ENCODE measurements at places on chromosomes 3 and 15. TPM values are rescaled to one million over a fixed set of nuclear protein-coding genes. Genes with fewer than 3 reads are reported as not detected.
A peak's percentile ranks its signal among the peaks of the same experiment; 100 is the strongest.

GRCh38 chr3:127284258-127284657 lies 3.6 kb downstream of the PRR20G start:
- ATAC-seq = no peak

- no peak for ATAC-seq
These were observed 46.3 kb downstream of the ZBTB20 start for GRCh38 chr3:115100806-115101205.

GRCh38 chr15:28006116-28006905 lies 92.8 kb downstream of the OCA2 start:
- no peak for ATAC-seq

GRCh38 chr3:192655040-192655439 lies 72.3 kb downstream of the FGF12 start:
- ATAC-seq = no peak

- no peak for ATAC-seq
These were observed 291.8 kb downstream of the RORA start for GRCh38 chr15:60937278-60937677.

DNA sequence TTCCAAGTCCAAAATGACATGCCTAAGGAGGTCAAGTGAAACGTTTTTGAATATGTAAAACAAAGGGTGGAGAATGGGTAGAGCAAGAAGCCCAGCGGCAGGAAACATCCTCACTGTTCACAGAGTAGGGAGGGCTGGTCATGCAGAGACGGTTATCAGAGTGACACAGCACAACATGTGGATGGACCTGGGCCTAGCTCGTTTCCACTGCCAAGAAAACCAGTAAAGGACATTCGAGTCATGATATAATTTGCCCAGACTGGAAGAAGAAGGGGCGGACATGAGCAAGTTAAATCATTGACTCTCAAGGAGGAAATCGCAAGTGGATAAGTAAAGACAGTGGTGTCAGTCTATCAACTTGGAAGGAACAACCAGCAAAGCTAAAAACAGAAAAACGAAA lies 89.3 kb downstream of the LRIG1 start:
- no peak for ATAC-seq

DNA sequence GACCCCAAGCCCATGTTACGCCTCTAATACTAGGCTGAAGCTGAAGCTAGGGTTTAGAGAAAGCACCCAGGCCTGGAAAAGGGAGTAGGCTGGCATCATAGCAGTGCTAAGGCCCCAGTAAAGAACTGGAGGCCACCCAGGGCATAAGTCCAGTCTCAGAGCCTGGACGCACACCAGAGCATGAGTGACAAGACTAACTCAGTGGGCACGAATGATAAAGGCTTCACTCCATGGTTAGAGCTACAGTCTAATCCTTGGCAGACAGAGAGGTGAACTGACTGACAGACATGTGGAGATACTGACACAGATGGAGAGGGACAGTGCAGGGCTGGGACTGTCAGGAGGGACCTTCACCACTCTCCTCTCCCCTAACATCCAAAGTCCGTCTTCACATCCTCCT lies 139.8 kb downstream of the KCNMB2 start:
- no peak for ATAC-seq

GRCh38 chr3:10450494-10451440 lies 54.6 kb downstream of the ATP2B2 start:
- ATAC-seq = no peak

- ATAC-seq = no peak
These were observed 425 bp downstream of the ANPEP start for GRCh38 chr15:89814112-89814742.

DNA sequence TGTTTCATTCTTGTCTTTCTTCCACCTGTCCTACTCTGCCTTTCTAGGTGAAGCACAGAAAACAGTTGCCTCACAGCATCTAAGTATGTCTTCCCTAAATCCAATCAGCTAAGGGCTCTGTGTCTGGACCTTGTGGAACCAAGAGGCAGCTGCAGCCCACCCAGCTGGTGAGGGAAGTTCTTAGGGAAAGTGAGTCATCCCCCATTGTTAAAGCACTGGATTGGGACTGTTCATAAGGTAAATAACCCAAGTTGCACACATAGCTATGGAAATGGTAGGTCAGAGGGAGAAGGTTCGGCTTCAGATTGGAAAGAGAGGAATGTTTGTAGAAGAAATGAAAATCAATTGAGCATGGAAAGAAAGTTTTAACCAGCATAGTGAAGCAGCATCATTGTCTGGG lies 18.0 kb upstream of the ARNT2 start:
- ATAC-seq = no peak

GRCh38 chr3:22156868-22157267 lies 405.9 kb upstream of the ZNF385D start:
- ATAC-seq = no peak

GRCh38 chr15:76983590-76984375 lies 11.1 kb upstream of the PSTPIP1 start:
- no peak for ATAC-seq

GRCh38 chr3:169771497-169772304 lies 1.5 kb upstream of the MYNN start:
- ATAC-seq = peak; percentile 26

DNA sequence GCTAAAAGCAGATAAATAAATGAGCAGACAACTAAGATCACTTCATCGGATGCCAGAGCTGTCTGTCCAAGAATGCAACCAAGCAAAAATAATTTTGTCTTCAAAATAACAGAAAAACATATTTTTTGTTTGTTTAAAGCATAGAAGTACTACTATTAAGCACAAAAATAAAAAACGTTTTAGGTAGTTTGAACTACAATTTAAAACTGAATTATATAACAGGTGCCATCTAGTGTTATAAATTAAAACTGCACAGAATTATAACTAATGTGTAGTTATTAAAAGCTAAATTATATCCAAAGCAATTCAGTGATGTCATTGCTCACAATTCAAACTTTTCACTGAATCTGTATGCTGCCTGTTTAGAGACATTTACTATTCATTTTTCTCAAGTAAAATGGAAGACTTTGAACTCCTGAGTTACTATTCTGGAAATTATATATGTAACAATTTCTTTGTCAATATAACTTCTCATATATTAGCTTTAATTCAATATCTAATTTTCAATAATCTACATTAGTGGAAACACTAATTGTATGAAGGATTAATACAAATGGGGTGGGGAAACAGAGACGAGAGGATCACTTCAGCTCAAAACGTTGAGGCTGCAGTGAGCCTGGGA lies 29.5 kb downstream of the LINS1 start:
- peak; percentile 43 for ATAC-seq

DNA sequence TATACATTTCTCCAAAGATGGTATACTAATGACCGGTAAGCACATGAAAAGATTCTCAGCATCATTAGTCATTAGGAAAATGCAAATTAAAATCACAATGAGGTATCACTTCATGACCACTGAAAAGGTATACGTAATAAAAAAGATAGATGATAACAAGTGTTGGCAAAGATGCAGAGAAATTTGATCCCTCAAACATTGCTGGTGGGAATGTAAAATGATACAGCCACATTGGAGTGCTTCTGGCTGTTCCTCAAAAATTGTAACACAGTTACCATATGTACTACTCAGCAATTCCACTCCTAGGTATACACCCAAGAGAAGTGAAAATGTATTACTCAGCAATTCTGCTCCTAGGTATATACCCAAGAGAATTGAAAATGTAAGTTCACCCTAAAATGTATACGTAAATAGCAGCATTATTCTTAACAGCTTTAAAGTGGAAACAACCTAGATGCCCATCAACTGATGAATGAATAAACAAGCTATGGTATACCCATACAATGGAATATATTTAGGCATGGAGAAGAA lies 25.0 kb upstream of the KY start:
- ATAC-seq = no peak

- ATAC-seq = no peak
These were observed 1093.6 kb upstream of the ALCAM start for GRCh38 chr3:104273046-104273649.

- peak; percentile 10 for ATAC-seq
These were observed at the start of gene APBA2 for GRCh38 chr15:28885630-28886430. APBA2 (plus strand) TSS chr15:28885974; CDS start chr15:29053885, 167,911 bp downstream.

GRCh38 chr3:72446218-72447058 lies 401.8 kb downstream of the SHQ1 start:
- peak; percentile 50 for ATAC-seq

DNA sequence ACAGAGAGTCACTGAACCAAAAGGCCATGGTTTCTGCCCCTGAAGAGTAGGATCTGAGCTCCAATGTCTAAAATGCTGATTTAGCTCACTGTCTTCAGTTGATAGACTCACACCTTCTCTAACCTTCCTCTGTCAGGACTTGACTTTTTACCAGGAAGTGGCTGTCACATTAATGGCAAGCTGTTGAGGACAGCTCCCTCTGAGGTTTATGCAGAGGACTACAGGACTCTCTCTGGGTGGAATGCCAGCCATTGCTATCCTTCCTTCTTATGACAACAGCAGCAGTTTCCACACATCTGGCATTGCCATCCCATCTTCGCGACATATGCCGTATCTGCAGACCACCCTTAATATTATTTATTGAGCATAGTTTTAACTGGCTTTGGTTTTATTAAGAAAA lies 103.8 kb upstream of the PRICKLE2 start:
- ATAC-seq = peak; percentile 90

GRCh38 chr3:71657831-71658530 lies 67.2 kb downstream of the EIF4E3 start:
- ATAC-seq = peak; percentile 87

DNA sequence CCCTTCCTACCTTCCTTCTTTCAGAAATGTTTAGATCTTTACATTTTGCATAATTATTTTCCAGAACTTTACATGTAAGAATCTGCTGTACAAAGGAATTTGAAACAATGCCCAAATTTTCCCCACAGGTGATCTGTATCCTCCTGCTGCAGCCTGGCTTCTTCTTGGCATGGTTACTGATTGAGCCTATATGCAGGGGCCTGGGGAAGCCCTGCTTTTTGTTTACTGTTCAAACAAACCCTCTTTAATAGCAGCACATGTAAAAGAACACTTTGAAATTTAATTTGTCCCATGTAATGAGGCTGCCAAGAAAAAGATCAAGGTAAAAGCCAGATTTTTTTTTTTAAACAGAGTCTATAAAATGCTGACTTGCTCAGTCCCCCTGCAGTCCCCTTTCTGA lies 432.2 kb downstream of the TUSC7 start:
- ATAC-seq = no peak

GRCh38 chr15:67838789-67839332 lies 984 bp downstream of the RNU6-1 start:
- ATAC-seq = peak; percentile 10

The SNX22 gene
- total RNA-seq = 0.28 TPM

The TGM4 gene
- not detected for total RNA-seq

The CISH gene
- total RNA-seq = 4.8 TPM

The ATP13A4 gene
- total RNA-seq = 20.5 TPM

The SLC24A5 gene
- not detected for total RNA-seq

The GMNC gene
- total RNA-seq = not detected

The OSBPL10 gene
- 29.1 TPM for total RNA-seq

The IL1RAP gene
- 40.5 TPM for total RNA-seq

The ZNF385D gene
- total RNA-seq = 1.7 TPM

The SOX14 gene
- not detected for total RNA-seq

The DAZL gene
- not detected for total RNA-seq

The HCN4 gene
- not detected for total RNA-seq

The PRSS50 gene
- not detected for total RNA-seq

The TMEM212 gene
- total RNA-seq = not detected

The HTR3E gene
- not detected for total RNA-seq

The CHCHD4 gene
- 13.0 TPM for total RNA-seq

All from esophagus mucosa (tissue), 1 donor.